ENCODE measurements at places on chromosomes 11 and 22.

- no peak for DNase-seq
These were observed 4.2 kb downstream of the IL17REL start for GRCh38 chr22:50008151-50009040.

DNA sequence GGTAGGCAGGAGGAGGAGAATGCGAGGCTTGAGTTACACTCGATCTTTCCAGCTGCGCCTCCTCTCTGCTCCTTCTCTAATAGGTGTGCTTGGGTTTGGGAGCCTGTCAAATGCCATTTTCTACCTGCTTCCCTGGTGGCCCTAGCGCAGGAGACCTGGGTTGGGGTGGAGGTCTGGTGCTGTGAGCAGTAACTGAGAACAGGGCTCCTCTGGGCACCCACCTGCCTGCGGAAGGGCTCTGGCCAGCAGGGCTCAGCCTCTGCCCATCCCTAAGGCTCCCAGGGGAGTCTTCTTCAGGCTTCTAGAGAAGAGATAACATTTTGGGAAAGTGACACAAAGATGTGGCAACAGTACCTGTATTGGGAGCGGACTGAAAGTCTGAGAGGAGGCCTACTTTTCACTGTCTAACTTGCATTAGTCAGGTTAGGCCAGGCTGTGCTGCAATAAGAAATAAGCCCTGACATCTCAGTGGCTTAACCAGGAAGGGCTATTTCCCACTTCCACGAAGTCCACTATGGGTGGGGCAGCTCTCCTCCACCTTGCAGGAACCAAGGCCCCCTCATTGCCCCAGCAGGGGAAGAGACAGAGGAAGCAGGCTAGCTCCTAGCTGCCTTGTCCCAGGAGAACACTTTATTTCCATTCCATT is 7.7 kb upstream of the LTO1 start:
- no peak for DNase-seq

- DNase-seq, result no peak
These were observed 82.2 kb upstream of the SEPTIN5 start for GRCh38 chr22:19631899-19632667.

DNA sequence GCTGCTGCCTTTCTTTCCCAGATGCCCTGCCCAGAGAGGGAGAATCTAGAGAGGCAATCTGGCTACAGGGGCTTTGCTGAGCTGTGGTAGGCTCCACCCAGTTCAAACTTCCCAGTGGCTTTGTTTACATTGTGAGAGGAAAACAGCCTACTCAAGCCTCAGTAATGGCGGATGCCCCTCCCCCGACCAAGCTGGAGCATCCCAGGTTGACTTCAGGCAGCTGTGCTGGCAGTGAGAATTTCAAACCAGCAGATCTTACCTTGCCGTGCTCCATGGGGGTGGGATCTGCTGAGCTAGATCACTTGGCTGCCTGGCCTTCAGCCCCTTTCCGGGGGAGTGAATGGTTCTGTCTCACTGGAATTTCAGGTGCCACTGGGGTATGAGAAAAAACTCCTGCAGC is 12.2 kb downstream of the BDNF start:
- DNase-seq, result no peak

- no peak for DNase-seq
These were observed 44.5 kb downstream of the SC5D start for GRCh38 chr11:121337078-121337477.

DNA sequence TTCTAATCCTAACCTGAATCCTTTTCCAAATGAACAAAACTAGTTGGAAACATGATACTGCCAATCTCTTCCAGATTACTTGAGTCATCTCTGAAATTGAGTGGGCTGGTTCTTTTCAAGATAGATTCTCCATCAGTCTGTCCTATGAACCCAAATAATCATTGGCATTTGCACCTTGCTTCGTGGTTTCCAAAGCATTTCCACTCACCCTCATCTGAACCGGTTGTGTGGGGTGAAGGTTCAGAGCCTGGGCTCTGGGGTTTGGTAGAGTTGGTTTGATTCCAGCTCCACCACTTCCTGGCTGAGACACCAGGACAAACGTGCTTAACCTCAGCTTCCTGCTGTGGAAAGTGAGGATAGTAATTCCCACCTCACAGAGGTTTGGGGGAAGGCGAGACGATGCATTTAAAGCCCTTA is 206.4 kb upstream of the E2F8 start:
- no peak for DNase-seq

GRCh38 chr11:105046898-105047579 is 1.9 kb upstream of the CARD16 start:
- DNase-seq, result peak; percentile 92

- DNase-seq, result no peak
These were observed 2197.0 kb upstream of the RAG2 start for GRCh38 chr11:38795027-38795426.

DNA sequence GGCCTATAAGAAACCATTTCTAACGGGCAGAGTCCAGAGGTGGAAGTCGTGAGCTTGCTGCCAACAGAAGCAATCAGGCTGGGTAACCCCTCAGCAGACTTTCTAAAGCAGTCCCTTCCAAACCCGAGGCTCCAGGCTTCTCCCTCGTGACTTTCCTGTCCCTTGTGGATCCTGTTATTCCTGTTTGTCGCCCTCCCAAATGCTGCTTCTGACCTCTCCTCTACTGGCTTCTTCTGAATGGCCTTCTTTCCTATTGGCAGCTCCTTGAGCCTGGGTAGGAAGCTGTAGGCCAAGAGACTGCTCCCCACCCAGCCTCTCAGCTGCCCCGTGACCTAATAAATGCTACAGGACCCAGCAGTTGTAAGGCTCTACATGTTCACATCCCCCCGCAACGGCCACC is 35.0 kb downstream of the MAFF start:
- DNase-seq, result no peak

DNA sequence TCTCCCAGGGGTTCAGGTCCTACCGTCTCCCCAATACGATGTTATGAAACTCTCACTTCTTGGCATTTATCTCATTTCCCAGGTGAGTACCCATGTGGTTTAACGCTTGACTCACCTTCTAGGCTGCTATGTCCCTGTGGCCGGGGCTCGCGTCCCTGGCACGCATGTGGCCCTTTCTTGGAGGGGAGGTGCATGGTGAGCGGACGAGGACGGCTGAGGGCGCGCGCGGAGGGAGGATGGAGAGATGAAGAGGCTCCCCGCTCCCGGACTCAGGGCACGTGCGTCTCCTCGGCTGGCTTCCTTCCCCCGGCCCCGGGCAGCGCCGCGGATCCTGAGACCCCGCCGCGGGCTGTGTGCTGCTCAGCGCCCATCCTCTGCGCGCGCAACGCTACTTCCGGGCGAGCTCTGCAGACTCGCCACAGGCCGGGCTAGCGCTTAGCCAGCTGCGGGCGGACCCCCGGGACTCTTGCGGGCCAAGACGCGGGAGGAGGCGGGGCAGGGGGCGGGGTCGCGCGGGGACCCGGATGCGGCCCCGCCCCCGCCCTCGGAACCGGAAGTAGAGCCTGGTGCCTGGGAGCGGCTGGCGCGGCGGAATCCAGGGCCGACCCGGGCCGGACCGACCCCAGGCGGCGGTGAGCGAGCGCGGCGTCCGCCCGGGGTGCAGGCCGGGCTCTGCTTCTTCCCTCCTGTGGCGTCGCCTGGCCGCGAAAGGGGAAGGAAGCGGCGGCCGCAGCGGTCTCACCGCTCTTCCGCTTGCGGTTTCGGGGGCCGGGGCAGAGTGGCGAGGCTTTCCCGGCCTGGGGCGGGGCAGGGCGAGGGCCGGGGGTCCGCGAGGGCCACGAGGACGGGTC is at the start of gene CTTN:
TSS of gene CTTN (plus strand) at position 547 of the 851 bp plus-strand sequence. CDS start 8,769 bp downstream, outside the sequence.
- DNase-seq, result peak; percentile 6

GRCh38 chr22:48084041-48084728 is 1321.7 kb downstream of the TBC1D22A start:
- no peak for DNase-seq

GRCh38 chr11:121800731-121801393 is 315.2 kb downstream of the BLID start:
- no peak for DNase-seq

DNA sequence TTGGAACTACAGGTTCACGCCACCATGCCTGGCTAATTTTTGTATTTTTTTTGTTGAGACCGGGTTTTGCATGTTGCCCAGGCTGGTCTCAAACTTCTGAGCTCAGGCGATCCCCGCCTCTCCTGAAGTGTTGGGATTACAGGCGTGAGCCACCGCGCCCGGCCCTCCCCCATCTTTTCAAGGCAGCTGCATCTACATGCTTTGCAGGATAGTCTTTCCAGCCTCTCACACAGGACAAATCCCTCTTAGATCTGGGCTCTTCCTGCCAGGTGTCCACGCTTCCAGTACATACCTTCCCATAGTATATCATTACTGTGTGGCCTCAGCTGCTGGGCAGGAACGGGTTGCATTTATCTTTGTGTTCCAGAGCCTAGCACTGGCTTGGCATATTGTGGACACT is 49.7 kb downstream of the C11orf96 start:
- DNase-seq, result no peak

DNA sequence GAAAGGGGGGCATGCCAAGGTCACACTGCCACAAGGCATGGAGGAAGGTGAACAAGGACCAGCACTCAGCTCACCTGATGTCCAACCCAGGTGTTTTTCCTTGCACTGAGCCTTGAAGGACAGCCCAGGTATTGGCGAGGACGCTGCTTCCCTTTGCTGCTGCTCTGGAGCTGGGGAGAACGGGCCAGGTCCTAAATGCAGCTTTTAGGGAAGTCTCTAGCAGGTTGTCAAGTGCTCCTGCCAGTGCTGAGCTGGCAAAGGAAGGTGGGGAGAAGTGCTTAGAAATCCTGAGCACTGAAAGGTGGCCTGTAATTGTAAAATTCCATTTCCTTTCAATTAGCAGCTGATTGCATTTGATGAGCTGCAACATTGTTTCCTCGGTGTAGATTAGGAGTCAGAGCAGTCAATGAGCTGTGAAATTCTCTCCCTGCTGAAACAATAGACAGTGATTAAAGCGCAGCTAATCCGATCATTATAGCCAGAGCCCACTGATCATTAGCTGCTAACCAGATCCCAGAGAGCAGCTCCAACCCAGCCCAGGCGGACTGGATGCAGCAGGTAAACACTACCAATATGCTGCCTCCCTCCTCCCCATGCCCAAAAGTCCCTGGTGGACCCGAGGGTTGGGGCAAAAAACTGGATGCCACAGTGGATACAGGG is 507.6 kb downstream of the INSC start:
- DNase-seq, result no peak

GRCh38 chr22:21659864-21660525 is 5.8 kb upstream of the PPIL2 start:
- no peak for DNase-seq

DNA sequence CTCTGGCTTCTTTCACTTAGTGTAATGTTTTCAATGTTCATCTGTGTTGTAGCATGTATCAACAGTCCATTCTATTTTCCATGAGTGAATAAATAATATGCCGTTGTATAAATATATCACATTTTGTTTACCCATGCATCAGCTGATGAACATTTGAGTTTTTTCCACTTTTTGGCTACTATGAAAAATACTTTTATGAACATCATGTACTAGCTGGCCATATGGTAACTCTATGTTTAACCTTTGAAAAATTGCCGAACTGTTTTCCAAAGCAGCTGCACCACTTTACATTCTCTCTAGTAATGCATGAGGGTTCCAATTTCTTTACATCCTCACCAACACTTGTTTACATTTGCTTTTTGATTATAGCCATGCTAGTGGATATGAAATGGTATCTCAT is 59.8 kb upstream of the FAR1 start:
- no peak for DNase-seq

GRCh38 chr11:65585396-65586246 is 9.8 kb downstream of the EHBP1L1 start:
- no peak for DNase-seq

- no peak for DNase-seq
These were observed 23.2 kb upstream of the UBASH3B start for GRCh38 chr11:122632181-122632824.

DNA sequence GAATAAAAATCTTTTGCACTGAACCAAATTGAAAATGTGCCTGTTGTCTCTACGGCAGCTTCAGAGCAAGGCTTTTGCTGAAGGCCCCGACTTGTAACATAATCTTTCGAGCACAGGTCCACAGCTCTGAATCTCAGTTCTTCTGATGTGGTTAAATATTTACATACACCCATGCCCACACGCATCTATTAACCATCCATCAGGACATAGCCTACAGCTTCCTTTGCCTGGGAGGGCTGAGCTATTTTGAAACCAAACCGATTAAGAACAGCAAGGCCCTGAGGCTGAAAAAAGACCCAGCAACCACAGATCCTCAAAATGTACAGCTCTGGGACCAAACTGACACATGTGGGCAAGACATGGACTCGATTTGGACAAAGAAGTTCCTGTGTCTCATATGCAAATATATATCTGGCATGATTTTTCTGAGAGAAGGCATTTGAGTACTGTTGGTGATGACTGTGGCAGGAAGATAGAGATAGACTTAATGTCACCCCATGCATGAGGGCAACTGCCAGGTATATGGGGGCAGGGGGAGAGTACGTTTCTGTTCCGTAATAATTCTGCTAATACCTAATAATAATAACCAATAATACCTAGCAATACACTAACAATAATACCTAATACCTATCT is 322.7 kb upstream of the PLET1 start:
- DNase-seq, result no peak

GRCh38 chr11:16169541-16169940 is 186.8 kb downstream of the SOX6 start:
- no peak for DNase-seq

DNA sequence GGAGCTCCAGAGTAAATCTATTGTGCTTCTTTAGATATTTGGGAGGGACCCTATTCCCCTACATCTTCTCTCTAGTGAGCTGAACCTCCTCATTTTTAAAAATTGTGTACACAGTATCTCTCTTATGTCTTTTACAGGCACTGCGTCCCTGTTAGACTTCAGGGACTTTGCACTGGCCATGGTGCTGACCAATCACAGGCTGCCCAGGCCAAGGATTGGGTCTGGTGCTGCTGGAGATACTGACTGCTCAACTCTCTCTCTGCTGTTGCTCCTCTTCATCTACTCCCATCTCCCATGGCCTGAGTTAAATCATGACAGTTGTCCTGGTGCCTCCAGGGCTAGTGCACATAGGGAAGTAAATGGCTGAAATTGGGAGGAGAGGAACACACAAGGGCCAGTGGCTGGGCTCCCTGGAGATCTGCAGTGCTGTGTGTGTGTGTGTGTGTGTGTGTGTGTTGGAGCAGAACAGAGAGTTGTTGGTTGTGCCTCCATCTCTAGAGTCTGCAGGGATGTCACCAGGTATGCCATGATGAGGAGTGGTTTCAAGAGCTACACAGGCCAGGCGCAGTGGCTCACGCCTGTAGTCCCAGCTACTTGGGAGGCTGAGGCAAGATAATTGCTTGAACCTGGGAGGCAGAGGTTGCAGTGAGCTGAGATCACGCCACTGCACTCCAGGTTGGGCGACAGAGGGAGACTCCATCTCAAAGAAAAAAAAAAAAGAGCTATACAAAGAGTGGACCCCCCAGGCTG is 155.3 kb downstream of the ST3GAL4 start:
- peak; percentile 1 for DNase-seq

- DNase-seq, result no peak
These were observed 7.9 kb upstream of the SYT7 start for GRCh38 chr11:61588728-61589191.
